ENCODE measurements at places on chromosomes 4 and X. TPM values are rescaled to one million over a fixed set of nuclear protein-coding genes. Genes with fewer than 3 reads are reported as not detected.

FGFBP2 gene
- not detected for total RNA-seq

GRCh38 chrX:78024349-78025059, 55.1 kb upstream of the PGAM4 start:
- DNase-seq, result peak; percentile 13

- DNase-seq, result peak; percentile 39
These were observed 5.5 kb upstream of the TMEM255A start for GRCh38 chrX:120316587-120317283.

GRCh38 chr4:72701987-72702819, 133.2 kb upstream of the ADAMTS3 start:
- DNase-seq, result peak; percentile 2

DNA sequence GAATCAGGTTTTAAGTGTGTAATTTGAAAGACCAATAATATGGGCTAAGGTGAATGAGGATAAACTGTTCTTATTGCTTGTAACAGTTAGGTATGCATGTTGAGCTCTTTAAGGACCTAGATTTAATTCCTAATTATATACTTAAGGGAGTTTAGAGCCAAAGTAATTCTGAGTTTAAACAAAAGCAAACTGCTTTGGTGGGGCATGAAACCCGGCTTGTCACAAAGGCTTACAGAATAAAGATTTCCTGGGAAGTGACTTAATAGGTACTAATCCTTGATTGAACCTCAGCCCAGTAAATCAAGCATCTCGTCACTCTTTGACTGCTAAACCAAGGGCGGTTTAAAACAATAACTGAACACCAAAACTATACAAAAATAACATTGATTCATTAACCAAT, 1324.2 kb downstream of the RPA4 start:
- DNase-seq, result no peak

- DNase-seq, result no peak
These were observed 21.9 kb upstream of the FAM47C start for GRCh38 chrX:36986231-36986630.

DNA sequence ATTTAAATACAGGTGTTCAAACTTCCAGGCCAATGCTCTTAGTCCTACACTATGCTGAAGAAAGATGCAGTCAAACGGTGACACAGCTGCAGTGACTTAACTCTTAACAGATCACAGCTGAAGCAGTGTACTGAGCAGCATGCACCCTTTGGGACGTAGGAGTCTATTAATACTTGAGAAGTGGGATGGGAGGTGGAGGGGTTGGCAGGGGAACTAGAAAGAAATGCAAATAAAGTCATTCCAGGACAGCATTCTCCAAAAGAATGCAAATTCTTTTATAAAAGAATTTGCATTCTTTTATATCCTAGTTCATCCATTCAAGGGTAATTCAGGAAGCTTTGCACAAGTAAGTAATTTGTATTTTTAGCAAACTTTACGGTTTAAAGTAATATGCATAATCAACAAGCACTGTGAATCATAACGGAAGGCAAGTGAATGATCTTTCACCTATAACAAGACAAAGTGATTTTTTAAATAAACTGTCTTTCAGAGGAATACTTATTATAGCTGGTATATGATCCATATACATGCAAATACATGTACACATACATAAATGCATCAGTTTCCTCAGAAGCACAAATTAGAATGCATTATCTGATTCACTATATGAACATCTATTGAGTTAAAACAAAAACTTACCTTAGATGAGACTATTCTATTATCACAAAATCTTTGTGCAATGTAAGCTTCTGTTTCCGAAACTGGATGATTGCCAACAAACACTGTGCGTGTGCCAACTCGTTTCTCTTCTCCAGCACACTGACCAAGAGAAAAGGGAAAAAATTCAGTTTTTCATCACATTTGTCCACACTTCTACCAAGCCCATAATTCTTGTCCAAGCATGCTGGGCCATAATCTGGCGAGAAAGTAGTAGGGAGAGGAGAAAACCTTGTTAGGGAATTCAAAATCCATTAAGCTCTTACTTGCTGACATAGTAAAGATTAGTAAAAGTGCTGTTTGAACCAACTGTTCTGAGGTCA, 106.5 kb downstream of the ATP11C start:
- DNase-seq, result peak; percentile 3

GRCh38 chr4:53587135-53587534, 4.2 kb downstream of the LNX1 start:
- DNase-seq, result no peak

DNA sequence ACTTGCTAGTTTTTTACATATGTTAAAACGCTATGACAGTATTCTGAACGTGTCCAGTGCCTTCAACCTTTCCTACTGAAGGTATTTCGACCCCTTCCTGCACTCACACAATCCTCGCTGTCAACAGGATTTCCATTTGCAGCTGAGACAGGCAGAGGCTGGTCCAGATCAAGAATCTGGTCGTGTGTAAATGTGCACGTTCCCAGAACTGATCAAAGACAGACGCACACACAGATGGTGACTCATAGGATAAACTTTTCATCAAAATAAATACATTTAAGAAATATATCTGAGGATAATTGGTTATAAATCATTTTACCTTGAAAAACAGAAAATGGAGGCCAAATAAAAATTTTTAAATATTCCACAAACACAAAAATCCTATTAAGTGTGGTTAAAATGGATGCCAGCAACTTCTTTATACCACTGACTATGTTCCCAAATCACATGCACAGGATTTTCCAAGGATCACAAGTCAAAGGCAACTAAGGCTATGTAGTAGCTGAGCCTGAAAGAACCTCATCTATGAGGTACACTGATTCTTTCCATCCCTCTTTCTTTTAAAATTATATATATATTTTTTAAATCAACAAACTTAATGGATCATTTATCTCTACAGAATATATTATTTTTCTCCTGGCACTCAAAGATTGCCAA, 85.9 kb downstream of the RNF150 start:
- DNase-seq, result no peak

GRCh38 chr4:105751718-105752299, 43.2 kb downstream of the GSTCD start:
- no peak for DNase-seq

- DNase-seq, result no peak
These were observed 494.9 kb downstream of the GALNTL6 start for GRCh38 chr4:172308078-172308477.

DNA sequence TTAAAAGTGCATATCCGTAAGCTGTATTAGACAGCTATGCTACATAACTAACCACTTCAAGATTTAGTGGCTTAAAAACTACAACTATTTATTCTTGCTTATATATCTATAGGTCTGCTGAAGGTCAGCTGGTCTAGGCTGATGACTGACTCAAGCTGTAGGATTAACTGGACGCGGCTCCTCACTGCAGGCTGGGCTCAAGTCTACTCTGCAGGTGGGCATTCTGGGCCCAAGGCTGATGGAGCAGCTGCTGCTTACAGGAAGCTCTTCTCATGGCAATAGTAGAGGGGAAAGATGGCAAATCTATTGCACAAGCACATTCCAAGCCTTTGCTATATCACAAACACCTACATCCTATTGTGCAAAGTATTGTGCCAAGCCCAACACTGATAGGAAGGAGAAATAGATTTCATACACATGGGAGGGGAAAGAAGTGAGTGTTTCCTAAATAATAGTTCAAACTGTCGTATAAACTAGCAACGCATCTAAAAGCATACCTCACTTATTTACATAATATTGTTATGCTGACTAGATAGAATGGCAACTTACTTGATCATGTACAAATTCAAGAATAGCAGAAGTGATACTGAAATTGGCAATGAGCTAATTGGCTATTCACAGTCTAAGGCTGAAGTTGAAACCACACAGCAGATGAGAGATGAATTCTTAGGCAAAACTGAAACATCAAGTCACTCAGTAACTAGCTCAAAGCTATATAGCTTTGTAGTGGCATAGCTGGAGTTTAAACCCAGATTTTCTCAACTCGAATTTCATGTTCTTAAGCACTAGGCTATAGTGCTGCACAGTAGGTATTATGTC, 263.8 kb downstream of the NKX6-1 start:
- DNase-seq, result no peak

- DNase-seq, result no peak
These were observed 3.0 kb downstream of the ATP11C start for GRCh38 chrX:139929876-139930275.

DNA sequence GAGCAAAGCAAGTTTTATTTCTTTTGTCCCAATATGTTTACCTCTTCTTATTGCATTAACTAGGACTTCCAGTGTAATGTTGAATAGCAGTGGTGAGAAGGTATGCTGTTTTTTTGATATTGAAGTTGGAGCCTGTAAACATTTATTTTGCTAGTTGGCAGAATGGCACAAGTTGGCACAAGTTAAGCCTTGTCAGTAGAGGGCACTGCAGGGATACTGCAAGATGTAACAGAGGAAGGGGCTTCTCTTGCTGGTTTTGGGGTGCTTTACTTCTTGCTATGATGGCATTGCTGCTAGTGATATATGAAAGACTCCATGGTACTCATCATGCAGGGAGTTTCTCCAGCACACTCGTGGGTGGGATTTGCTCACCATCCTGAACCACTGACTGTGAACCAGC, 327.3 kb upstream of the ARX start:
- no peak for DNase-seq

GRCh38 chrX:153397256-153397960, 3.7 kb downstream of the PNMA6E start:
- no peak for DNase-seq

- no peak for DNase-seq
These were observed 23.8 kb downstream of the PTTG2 start for GRCh38 chr4:37983951-37984350.

GRCh38 chrX:81195259-81195658, 6.5 kb downstream of the HMGN5 start:
- DNase-seq, result no peak

DNA sequence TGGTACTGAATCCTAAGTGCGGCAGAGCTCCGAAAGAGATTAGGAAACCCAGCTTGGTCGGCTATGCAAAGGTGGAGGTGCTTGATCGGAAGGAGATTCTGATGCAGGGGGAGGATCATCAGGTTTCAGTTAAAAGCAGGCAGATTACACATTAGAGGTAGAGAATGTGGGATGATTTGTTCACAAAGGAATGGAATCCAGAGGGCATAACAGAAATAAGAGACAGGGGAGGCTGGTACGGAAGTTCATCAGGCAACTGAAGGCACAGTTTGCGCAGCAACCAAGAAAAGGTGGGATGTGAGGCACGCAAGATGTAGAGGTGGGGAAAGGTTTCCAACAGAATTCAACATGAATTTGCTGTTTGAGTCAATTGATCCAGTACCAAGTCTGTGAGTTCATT, 424 bp upstream of the ZNF330 start:
- DNase-seq, result no peak

- DNase-seq, result no peak
These were observed 107.7 kb downstream of the NPNT start for GRCh38 chr4:106002994-106003393.

IL2 gene
- not detected for total RNA-seq

TRPC5OS gene
- total RNA-seq, result not detected

TCP11X2 gene
- not detected for total RNA-seq

SPATA4 gene
- not detected for total RNA-seq

DNA sequence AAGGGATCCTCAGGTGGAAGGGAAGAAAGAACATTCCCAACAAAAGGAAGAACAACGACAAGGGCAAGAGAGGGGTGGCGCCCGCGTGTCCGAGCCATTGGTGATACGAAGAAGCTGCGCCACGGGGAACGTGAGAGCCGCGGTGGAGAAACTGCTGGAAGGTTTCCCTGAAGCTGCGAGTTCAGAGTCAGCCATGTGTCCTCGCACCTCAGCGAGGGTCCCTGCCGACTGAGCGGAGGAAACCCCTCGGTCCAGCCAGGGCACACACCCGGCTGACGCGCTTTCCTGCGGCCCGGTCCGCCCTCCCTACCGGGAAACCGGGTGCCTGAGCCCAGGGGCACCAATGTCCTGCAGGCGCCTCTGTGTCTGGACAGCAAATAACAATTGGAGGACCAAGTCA, 18.0 kb downstream of the IRF2 start:
- no peak for DNase-seq

DNA sequence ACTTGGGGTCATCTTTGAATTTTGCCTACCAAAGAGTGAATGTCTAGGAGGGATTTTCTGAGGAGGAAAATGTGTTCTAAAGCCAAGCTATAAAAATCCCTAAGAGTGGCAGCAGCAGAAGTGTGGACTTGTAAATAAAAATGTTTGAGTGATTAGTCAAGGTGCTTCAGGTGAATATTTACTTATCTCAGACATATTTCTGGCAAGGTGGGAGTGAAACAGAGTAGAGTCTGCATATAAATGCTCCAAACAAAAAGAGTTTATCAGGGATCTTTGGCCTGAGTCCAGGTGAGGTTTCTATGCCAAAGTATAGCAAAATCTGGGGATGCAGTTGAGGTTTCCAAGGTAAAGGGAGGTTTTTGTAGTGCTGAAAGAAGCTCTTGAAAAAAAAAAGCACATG, 19.7 kb downstream of the CYSLTR1 start:
- DNase-seq, result no peak

DNA sequence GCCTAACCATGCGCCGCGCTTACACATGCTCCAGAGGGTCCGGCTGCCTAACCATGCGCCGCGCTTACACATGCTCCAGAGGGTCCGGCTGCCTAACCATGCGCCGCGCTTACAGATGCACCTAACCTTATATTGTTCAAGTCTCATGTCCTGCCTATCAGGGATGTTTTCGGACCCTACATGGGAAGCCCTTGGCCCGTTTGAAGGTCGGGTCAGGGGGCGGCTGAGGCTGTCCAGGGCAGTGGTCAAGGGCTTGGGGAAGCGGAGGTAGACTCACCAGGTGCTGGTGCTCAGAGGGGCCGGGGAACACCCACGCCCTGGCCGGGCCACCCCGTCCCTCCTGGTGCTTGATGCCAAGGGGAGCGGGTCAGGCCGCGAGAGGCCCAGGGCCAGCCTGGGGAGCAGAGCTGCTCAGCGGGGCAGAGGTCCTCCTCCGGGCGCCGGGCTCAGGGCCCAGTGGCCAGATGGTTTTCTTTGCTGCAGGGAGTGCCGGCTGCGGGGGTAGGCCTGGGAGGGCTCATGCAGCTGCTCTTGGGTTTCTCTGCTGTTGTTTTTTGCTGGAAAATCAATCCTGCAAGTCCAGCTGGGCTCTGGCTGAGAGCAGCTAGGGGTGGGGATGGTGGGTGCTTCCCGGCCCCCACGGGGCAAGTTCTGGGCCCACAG, 35.4 kb upstream of the SPON2 start:
- no peak for DNase-seq

DNA sequence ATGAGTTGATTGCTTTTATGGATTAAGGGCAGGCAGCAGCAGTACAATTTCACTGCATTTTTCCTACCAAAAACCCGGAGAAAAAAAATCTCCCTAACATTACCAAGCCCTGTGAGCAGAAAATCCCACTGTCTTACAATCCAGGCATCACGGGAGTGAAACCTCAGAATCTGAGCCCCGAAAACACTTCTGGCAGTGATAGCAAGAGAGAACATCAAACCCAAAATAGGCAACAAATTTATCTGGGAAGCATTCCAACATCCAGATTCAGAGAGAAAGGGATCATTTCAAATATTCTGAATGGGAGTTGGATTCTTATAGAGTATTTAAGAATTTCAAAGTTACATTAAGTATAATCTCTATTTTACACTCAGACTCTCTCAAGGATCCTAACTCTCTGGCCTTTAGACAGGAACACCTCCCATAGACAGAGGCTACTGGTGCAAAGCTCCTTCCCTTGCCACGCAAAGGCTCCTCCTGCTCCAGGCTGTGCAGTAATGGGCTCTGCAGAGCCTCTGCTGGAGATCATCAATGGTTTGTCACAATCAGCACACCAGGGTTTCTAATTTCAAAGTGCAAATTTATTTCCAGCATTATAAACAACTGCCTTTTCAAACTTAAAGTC, 256.9 kb downstream of the PARM1 start:
- DNase-seq, result no peak

Measured in Daoy (cell line).